ENCODE measurements at places on chromosomes 3 and 15. TPM values are rescaled to one million over a fixed set of nuclear protein-coding genes. Genes with fewer than 3 reads are reported as not detected.

TMEM108 gene
- not detected for total RNA-seq

KLHL40 gene
- total RNA-seq: not detected

KBTBD13 gene
- not detected for total RNA-seq

RFT1 gene
- total RNA-seq: 14.0 TPM

PDZRN3 gene
- total RNA-seq: 22.8 TPM

CNTN6 gene
- 1.0 TPM for total RNA-seq

ADGRG7 gene
- total RNA-seq: not detected

CCDC54 gene
- not detected for total RNA-seq

CPNE9 gene
- not detected for total RNA-seq

IVD gene
- total RNA-seq: 59.7 TPM

IQCF5 gene
- total RNA-seq: not detected

MKRN3 gene
- total RNA-seq: 1.4 TPM

IMPG2 gene
- 0.13 TPM for total RNA-seq

SLC51B gene
- total RNA-seq: not detected

PLD1 gene
- total RNA-seq: 73.3 TPM

All from omental fat pad (tissue), 4 donors.